ENCODE measurements at places on chromosomes 7 and 10.
A peak's percentile ranks its signal among the peaks of the same experiment; 100 is the strongest.

DNA sequence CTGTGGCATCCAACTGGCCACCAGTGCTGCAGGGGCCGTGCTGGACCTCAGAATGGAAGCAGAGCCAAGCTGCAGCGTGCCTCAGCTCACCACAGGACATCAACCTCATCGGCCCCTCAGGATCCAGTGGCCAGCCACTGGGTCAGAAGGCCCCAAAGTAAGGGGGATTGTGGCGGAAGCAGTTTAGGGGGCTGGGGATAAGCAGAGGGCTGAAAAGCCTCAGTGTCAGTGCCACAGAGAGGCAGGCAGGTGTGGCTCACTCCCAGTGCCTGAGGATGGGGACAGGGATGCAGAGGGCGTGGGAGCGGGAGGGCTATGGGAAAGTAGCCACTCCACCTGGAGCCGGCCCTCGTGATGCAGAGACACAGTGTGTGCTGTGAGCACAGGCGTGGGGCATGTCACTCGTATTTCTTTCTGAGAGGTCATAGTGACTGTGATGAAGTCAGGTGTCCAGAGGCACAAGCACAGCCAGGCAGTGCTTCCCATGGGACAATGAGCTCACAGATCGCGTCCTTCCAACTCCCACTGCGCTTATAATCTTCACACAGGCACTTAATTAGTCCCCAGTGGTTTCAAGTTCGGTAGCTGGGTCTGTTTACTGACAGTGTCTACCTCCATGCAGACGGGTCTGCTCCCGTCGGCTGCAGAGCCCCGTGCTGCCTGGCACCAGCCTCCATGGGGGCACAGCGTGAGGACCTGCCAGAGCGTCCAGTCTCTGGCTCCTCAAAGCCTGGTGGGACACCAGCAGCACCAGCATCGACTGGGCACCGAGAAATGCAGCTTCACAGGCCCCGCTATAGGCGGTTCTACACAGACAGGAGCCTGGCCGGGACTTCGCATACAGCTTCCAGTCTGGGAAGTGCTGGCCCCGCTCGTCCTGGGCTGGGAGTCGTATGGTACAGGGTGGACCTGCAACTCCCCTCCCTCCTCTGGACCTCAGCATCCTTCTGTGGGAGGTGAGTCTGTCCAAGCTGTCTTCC, 42.9 kb upstream of the CNPY1 start:
- DNase-seq = no peak

DNA sequence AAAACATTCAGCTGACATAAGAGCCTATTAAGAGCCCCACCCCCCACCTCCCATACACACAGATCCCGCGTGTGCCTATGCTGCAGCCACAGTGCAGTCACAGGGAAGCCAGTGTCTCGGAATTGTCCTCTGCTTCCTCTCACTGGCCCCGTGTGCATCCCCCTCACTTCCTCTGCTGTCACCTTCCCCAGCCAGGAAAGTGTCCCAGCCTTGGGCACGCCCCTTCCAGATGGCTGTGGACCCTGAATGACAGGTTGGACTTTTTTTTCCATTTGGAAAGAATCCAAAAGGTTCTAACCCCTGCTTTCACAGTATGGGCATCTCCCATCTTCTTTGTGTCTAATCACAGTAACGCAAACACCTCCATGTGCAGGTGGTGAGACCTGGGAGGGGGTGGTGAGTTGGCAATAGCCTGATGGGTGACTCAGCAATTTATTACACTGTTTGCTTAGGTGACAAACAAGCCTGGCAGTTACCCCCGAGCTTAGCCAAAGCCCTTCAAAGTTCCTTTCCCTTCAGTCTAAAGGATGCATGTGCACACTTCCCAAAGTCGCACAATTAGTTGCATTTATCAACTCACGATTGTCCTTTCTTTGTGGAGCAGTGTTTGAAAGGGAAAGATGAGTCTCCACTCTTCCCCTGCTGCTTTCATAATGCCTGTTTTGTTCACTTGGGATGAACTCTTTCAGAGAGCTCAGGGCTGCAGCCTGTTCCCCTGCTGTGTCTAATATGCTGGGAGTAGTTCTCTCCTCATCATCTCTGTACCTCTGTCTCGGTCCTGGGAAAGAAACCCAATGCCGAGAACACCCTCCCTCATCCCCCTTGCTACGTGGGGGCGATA, 67.5 kb upstream of the EFCAB10 start:
- DNase-seq = no peak

DNA sequence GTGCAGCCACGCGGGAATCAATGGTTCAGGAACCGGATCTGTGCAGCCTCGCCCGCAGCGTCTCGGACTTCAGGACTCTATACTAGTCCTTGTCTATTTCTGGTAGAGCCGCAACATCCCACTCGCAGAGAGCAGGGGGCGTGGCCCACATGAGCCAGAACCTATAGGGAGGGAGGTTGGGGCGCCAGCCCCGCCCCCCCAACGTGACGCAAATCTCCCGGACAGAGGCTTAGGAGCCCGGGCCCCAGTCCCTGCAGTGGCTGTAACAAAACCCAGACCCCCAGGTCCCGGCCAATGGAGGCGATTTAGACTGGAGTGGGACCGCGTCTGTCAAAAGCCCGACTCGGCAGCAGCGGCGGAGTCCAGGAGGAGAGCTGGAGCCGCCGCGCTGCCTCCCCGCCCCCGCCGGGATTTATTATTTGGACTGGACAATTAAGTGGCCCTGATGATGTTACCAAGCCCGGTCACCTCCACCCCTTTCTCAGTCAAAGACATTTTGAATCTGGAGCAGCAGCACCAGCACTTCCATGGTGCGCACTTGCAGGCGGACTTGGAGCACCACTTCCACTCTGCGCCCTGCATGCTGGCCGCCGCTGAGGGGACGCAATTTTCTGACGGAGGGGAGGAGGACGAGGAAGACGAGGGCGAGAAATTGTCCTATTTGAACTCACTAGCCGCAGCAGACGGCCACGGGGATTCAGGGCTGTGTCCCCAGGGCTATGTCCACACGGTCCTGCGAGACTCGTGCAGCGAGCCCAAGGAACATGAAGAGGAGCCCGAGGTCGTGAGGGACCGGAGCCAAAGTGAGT, at the start of gene NKX2-3:
Gene NKX2-3 (plus strand): TSS at position 256 of the 809 bp plus-strand sequence. CDS start 190 bp downstream, at position 446.
- peak; percentile 83 for DNase-seq

GRCh38 chr10:29725133-29725720, 90.5 kb upstream of the SVIL start:
- no peak for DNase-seq

DNA sequence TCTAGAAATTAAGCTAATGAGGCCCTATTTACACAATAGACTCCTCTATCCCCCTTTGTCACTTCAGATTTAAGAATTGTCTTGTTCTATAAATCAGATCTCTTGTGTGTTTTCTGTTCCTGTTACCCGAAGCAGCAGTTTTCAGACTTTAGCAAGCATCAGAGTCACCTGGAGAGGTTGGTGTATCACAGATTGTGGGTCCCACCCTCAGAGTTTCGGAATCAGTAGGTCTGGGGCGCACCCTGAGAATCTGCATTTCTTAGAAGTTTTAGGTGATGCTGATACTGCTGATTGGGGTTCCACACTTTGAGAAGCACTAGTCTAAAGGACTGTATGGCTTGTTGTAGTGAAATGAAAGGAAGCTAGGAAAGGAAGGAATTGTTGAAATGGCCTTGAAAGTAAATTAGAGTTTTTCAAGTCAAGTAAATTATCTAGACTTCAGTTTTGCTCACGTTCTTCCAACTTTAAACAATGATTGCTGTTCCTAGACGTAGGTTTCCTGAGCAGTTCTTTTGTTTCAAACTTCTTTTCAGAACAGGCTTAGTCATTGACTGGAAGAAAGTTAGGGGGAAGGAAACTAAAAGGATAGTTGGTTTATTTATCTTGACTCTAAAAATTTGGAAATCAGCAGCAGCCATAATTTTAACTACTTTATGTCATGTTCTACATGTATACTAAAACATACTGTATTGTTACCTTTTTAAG, 15.7 kb downstream of the BPGM start:
- no peak for DNase-seq

- DNase-seq = no peak
Measured at GRCh38 chr7:91835826-91836368, 44.6 kb downstream of the MTERF1 start.

GRCh38 chr10:114544045-114544659, 113.9 kb downstream of the ABLIM1 start:
- DNase-seq = peak; percentile 79

- no peak for DNase-seq
Measured at GRCh38 chr10:44439958-44440244, 55.0 kb upstream of the CXCL12 start.

GRCh38 chr7:134949171-134949570, 37.1 kb upstream of the AGBL3 start:
- no peak for DNase-seq

DNA sequence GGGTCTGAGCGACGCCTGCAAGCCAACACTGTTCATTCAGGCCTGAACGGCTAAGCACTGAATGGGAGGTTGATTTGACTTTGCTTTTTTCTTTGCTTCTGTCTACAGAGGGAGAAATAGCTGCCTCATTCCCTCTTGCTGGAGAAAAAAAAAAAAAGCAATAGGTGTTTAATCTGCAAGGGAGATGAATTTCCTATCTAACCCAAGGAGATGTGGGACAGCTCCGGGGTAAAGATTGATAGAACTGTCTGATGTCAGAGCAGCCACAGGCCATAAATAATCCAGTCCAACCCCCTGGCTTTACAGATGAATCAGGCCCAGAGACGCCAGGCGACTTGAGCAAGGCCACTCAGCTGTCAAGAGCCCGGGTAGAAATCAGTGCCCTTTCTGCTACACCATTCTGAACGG, 168.0 kb downstream of the ARHGAP12 start:
- no peak for DNase-seq

GRCh38 chr7:29287366-29287765, 92.8 kb downstream of the CHN2 start:
- no peak for DNase-seq

DNA sequence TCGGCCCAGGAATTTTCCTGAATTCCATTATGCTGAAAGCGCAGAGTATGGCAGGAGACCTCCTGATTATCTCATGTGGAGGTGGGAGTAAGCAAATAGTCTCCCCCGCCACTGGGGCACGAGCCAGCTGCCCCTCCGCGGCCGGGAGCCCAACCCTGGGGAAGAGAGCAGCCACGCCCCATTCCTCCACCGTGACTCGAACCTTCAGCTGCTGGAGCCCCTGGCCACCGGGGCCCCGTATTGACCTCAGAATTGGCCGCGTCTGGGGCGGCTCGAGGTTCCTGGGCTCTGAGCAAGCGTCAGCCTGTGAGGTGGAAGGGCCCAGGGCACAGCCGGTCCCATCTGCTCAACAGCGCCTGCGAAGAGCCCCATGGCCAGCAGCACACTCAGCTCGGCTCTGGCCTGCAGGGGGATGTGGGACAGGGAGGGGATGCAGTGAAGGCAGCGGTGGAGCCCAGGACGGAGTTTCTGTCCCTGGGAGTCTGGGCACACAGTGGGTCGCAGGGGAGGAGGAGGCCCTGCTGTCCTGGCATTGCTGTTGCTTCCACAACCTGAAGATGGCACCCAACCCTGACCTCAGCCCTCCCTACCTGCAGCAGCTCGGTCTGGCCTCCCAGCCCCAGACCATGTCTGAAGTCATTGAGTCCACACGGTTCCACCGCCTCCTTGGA, 97.8 kb downstream of the CHST15 start:
- peak; percentile 60 for DNase-seq

DNA sequence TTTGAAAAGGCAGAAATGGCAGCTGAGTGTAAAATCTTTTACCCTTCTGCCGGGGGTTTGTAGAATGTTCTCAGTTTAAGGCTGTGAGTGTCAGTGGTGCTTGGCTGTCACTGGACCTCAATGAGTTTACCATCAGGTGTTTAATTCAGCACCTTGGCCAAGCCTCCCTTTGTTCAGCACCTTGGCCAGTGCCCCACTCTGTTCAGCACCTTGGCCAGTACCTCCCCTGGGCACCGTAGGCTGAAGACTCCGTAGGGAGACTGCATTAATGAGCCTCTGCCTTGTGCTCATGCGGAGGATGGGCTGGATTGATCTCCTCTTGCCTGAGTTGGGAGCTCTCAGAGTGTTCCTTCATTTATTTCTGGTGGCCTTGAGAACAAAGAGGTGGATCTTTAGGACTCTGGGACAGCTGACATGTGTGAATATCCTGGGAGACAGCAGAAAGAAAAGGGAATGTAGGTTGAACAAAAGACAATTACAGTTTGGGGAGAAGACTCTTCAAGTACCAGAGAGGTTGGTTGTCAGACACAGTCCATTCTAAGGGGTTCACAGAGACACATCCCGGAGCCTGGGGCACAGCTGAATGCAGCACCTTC, 1.6 kb downstream of the FAM24A start:
- peak; percentile 82 for DNase-seq

DNA sequence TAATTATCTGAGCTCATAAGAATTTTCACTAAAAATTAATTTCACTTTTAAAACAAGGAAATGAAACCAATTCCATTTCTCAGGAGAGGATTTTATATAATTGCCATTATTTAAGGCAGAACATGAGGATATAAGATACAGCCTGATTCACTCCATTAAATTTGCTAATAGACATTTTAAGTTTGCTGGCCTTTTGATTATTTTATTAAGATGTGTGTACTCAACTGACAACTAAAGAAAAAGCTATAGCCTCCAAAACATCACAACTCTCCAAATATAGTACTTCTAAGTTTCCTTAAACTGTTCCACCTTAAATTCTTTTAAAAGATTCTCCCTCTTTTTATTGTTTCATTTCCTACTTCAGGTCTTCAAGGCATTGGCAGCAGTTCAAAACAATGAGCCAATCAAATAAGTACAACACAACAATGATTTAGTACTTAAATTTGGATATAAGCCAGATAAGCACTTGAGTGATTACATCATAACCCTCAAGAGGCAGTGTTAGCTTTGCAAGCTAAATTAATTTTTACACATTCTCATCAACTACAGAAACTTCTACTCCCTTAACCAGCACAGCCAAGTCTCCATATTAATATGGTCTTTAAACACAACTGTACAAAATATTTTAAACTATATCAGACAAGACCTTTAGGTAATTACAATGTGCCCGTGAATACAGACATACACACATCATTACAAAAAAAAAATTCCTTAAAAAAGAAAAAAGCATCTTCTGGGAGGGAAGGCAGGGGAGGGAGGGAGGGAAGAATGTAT, 121.8 kb downstream of the KMT2C start:
- DNase-seq = no peak
